Iris pigment epithelial cell (primary cell): ENCODE measurements at places on chromosomes 12 and 14.

GRCh38 chr12:5267603-5268423 is 164.1 kb upstream of the NTF3 start:
- no peak for DNase-seq

GRCh38 chr12:18798535-18799361 is 60.8 kb downstream of the CAPZA3 start:
- no peak for DNase-seq

DNA sequence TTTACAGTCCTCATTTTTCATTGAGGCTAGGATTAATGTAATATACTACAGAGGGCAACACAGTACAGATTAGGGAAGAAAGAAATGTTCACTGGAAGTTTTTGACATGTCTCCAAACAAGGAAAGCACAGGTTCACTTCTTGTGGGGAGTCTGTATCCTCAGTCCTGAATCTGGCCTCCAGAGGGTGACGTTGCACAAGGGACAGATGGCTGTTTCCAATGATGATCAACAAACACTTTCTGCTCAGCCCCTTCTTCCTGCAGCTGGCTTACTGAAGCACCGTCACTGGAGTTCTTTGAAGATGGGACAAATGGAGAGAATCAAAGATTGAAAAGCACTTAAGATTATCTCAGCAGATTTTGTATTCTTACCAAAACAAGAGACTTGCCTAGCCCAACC is 123.3 kb upstream of the OR4E1 start:
- DNase-seq: no peak

- no peak for DNase-seq
Observed at GRCh38 chr14:74893614-74894091, 11.9 kb downstream of the DLST start.

GRCh38 chr12:26770239-26771070 is 62.5 kb downstream of the ITPR2 start:
- DNase-seq: no peak

- DNase-seq: no peak
Observed at GRCh38 chr14:76887191-76887590, 61.0 kb downstream of the LRRC74A start.

DNA sequence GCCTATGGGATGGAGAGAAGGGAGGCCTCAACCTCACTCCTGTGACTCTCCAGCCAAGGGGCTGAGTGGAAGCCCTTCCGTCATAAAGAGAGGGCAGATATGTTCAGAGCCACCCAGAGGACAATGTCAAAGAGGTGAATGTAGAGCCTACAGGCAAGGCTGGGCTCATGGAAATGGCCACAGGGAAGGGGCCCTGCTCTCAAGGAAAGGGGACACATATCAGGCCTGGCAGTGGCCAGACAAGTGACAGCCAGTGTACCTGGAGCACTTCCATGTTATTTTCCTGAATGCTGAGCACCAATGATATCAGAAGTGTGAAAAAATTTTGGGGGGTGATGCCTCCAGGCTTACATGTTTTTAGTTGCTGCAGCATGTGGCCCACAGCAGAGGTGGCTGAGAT is 36.6 kb upstream of the DDX11 start:
- no peak for DNase-seq

DNA sequence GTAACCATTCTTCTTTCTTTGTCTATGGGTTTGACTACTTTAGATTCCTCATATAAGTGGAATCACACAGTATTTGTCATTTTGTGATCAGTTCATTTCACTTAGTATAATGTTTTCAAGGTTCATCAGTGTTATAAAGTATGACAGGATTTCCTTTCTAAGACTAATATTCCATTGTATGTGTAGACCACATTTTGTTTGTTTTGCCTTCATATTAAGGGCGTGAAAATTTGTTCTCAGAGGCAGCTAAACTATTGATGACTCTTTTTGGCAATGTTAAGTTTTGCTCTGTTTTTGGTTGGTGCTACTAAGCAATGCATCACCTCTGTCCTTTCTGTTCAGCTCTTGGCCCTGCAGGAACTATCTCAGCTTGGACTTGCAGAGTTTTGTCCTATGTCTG is 1.7 kb upstream of the KLRG1 start:
- DNase-seq: no peak
